Skeletal muscle tissue (tissue), 5 donors: ENCODE measurements at places on chromosomes 6 and 20. TPM values are rescaled to one million over a fixed set of nuclear protein-coding genes. Genes with fewer than 3 reads are reported as not detected.

The PNISR gene
- total RNA-seq = 54.3 TPM

The BCAS1 gene
- total RNA-seq = 2.1 TPM

The CAP2 gene
- 47.5 TPM for total RNA-seq

The XKR7 gene
- not detected for total RNA-seq

The MAP7 gene
- total RNA-seq = under 0.01 TPM

The RRAGD gene
- 65.8 TPM for total RNA-seq

The ESF1 gene
- 5.7 TPM for total RNA-seq

The FNDC1 gene
- 71.0 TPM for total RNA-seq

The PRR18 gene
- total RNA-seq = 0.52 TPM

The SRSF12 gene
- 2.6 TPM for total RNA-seq

The MACROD2 gene
- 3.1 TPM for total RNA-seq

The NFKBIL1 gene
- 20.4 TPM for total RNA-seq

The CEP162 gene
- total RNA-seq = 4.7 TPM

The GNRH2 gene
- total RNA-seq = not detected

The PM20D2 gene
- total RNA-seq = 24.0 TPM

The ZNF391 gene
- total RNA-seq = 2.1 TPM

The CD40 gene
- total RNA-seq = 3.7 TPM

The KHDRBS2 gene
- under 0.01 TPM for total RNA-seq

The CPXM1 gene
- total RNA-seq = 26.1 TPM

The KHDC1L gene
- total RNA-seq = not detected

The SOBP gene
- 20.4 TPM for total RNA-seq

The TCF15 gene
- total RNA-seq = 2.1 TPM

The TNNC2 gene
- 2,844 TPM for total RNA-seq

The NNAT gene
- 133 TPM for total RNA-seq

The SLPI gene
- not detected for total RNA-seq

The ATP9A gene
- total RNA-seq = 56.4 TPM

The PCMT1 gene
- total RNA-seq = 63.7 TPM

The CAGE1 gene
- not detected for total RNA-seq

The TTK gene
- 4.2 TPM for total RNA-seq

The ZBTB46 gene
- total RNA-seq = 52.2 TPM

The MUCL3 gene
- not detected for total RNA-seq

The RFX6 gene
- not detected for total RNA-seq

The PSORS1C1 gene
- under 0.01 TPM for total RNA-seq

The TFAP2D gene
- total RNA-seq = not detected

The OPN5 gene
- total RNA-seq = not detected

The KCNQ2 gene
- total RNA-seq = 1.6 TPM

The MAFB gene
- total RNA-seq = 9.9 TPM

The E2F3 gene
- total RNA-seq = 3.1 TPM

The OR2B6 gene
- total RNA-seq = not detected

The ADGRF4 gene
- not detected for total RNA-seq

The THBS2 gene
- 76.2 TPM for total RNA-seq

The TRIM15 gene
- not detected for total RNA-seq

The KCNK16 gene
- not detected for total RNA-seq

The RSPH9 gene
- 0.52 TPM for total RNA-seq

The GJA10 gene
- total RNA-seq = not detected

The ASIP gene
- 1.0 TPM for total RNA-seq
